Nephron progenitor cell (in vitro differentiated cells): ENCODE measurements at places on chromosomes 11 and 22.
A peak's percentile ranks its signal among the peaks of the same experiment; 100 is the strongest.

DNA sequence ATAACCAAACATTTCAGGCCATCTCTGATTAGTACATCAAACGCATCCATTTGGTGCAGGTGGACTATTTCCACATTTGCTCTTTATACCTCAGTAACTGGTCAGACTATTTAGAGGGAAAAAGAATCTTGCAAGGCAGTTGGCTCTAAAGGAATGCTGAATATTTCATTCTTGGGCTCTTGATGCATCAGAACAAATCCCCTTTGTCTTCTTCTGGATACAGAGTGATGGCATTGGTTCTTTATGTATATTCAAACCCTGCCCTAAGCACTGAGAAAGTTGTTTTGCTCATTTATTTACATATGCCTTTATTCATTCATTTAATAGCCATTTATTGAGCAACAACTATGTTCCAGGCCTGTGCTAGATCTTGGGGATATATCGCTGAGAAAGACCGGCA lies 31.1 kb upstream of the RAB30 start:
- H3K27ac ChIP-seq: no peak overlapping the region
- no peak overlapping the region for H3K4me3 ChIP-seq
- H3K36me3 ChIP-seq: no peaks in the 10 kb centered on the region
- H3K27me3 ChIP-seq: peaks cover 9% of the 10 kb centered on the region

GRCh38 chr11:30435488-30435887 lies 112.6 kb downstream of the ARL14EP start:
- no peaks in the 10 kb centered on the region for H3K27me3 ChIP-seq
- no peak overlapping the region for H3K4me3 ChIP-seq
- no peak overlapping the region for H3K27ac ChIP-seq
- DNase-seq: no peak
- peaks cover 5% of the 10 kb centered on the region for H3K36me3 ChIP-seq

- no peaks in the 10 kb centered on the region for H3K27me3 ChIP-seq
- no peak for DNase-seq
- H3K36me3 ChIP-seq: no peaks in the 10 kb centered on the region
- no peak overlapping the region for H3K4me3 ChIP-seq
- peaks cover 20% of the 10 kb centered on the region for H3K4me1 ChIP-seq
- H3K27ac ChIP-seq: no peak overlapping the region
Measured at GRCh38 chr22:30296324-30296723, 7.0 kb upstream of the CASTOR1 start.

GRCh38 chr11:86160541-86161149 lies 83.9 kb upstream of the EED start:
- no peak overlapping the region for H3K4me3 ChIP-seq
- peaks cover 18% of the 10 kb centered on the region for H3K27me3 ChIP-seq
- no peak overlapping the region for H3K27ac ChIP-seq
- no peaks in the 10 kb centered on the region for H3K36me3 ChIP-seq

GRCh38 chr22:28410050-28410816 lies 269.4 kb downstream of the TTC28 start:
- peak overlapping the region; percentile 77 for H3K27ac ChIP-seq
- no peaks in the 10 kb centered on the region for H3K27me3 ChIP-seq
- H3K4me1 ChIP-seq: peaks cover 45% of the 10 kb centered on the region
- peaks cover 29% of the 10 kb centered on the region for H3K36me3 ChIP-seq

GRCh38 chr22:44442186-44442815 lies 55.7 kb downstream of the RTL6 start:
- H3K27me3 ChIP-seq: peaks cover 9% of the 10 kb centered on the region
- no peak for DNase-seq
- H3K27ac ChIP-seq: peak overlapping the region; percentile 56

DNA sequence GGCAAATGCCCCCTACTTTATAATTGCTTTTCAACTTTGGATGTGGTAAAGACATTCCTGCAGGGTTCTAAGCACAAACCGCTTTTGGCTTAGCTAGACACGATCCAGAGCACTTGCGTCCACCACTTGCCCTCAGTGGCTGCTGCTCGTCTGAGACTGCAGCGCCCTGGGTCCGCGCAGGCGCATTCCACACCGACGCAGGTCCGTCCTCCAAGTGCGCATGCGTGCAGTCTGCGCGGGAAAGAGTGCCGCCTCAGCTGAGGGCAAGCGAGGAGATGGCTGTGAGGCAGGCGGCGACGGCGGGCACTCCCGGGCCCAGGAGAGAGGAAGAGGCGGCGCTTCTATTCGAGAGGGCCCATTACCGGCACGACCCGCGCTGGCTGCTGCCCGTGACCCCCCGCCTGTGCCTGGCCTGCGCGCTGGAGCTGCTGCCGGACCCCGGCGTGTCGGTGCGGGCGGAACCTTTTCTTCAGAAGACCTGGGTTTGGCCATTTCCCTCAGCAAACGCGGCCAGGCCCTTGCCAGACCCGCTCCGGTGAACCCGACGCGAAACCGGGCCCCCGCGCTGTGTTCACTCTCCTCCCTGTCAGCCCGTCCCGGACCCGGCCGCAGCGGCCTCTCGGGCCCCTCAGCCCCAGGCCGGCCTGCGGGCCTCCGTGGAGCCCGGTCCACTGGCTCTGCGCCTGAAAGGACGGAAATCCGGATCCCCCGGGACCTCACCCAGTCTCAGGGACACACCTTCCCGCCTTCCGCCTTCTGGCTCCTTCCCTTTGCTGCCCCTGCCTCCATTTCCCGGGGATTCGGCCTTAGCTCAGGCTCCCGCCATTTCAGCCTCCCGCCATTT lies at the start of gene MEI1:
MEI1 (plus strand) TSS at position 240 of the 844 bp plus-strand sequence; CDS start at position 276, 36 bp downstream.
- no peaks in the 10 kb centered on the region for H3K36me3 ChIP-seq
- no peaks in the 10 kb centered on the region for H3K4me1 ChIP-seq
- peaks cover 13% of the 10 kb centered on the region for H3K27me3 ChIP-seq
- H3K27ac ChIP-seq: no peak within 1 kb of the TSS
- DNase-seq: no peak
- no peak within 1 kb of the TSS for H3K4me3 ChIP-seq

GRCh38 chr11:12090761-12091258 lies 19.6 kb upstream of the MICAL2 start:
- peaks cover 27% of the 10 kb centered on the region for H3K4me1 ChIP-seq
- no peak overlapping the region for H3K27ac ChIP-seq
- DNase-seq: no peak
- no peaks in the 10 kb centered on the region for H3K36me3 ChIP-seq
- no peak overlapping the region for H3K4me3 ChIP-seq
- peaks cover 19% of the 10 kb centered on the region for H3K27me3 ChIP-seq

DNA sequence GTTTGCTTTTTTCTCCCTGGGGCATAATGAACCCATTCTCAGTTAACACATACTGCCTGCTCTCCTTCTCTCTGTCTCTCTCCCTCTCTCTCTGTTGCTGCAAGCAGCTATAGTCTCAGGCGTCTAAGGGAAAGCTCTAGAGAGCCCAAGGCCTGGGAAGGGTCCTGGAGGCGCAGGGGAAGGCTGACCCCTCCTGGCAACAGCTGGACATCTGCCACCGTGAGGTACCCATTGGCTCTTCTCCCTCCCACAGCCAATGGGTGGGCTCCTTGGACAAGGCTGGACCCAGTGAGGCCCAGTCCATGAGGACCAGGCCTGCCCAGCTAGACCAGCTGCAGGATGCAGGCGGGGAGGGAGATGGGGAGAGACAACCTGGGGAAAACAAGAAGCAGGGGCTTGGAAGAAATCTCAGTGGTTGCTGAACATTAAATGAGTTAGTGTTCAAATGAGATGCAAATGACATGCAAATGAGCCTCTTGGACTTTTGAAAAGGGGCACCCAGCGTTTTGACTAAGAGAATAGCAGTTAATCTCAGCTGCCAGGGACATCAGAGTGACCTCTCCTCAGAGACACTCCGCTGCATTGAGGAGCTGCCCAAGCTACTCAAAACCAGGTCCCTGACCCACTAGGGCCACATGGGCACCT lies 349.7 kb downstream of the BUD13 start:
- H3K36me3 ChIP-seq: no peaks in the 10 kb centered on the region
- peak; percentile 45 for DNase-seq
- no peak overlapping the region for H3K4me3 ChIP-seq
- no peak overlapping the region for H3K27ac ChIP-seq
- peaks cover 32% of the 10 kb centered on the region for H3K4me1 ChIP-seq

- no peak overlapping the region for H3K27ac ChIP-seq
- no peaks in the 10 kb centered on the region for H3K36me3 ChIP-seq
- H3K27me3 ChIP-seq: peaks cover 78% of the 10 kb centered on the region
- no peak overlapping the region for H3K4me3 ChIP-seq
- H3K4me1 ChIP-seq: peaks cover 33% of the 10 kb centered on the region
Measured at GRCh38 chr22:35135165-35135564, 69.2 kb downstream of the ISX start.

GRCh38 chr11:12003336-12003735 lies 5.1 kb downstream of the DKK3 start:
- H3K27ac ChIP-seq: no peak overlapping the region
- H3K36me3 ChIP-seq: no peaks in the 10 kb centered on the region
- H3K27me3 ChIP-seq: peaks cover 28% of the 10 kb centered on the region
- no peak overlapping the region for H3K4me3 ChIP-seq

GRCh38 chr11:119236490-119236889 lies 30.4 kb downstream of the CBL start:
- H3K27ac ChIP-seq: no peak overlapping the region
- no peak for DNase-seq
- H3K36me3 ChIP-seq: peaks cover 41% of the 10 kb centered on the region
- no peaks in the 10 kb centered on the region for H3K4me1 ChIP-seq

- H3K36me3 ChIP-seq: no peaks in the 10 kb centered on the region
- H3K27me3 ChIP-seq: peaks cover 23% of the 10 kb centered on the region
- H3K4me1 ChIP-seq: peaks cover 21% of the 10 kb centered on the region
- no peak overlapping the region for H3K27ac ChIP-seq
- no peak overlapping the region for H3K4me3 ChIP-seq
Measured at GRCh38 chr22:44151676-44152075, 29.0 kb upstream of the PARVG start.

GRCh38 chr11:56783448-56784041 lies 35.0 kb upstream of the OR9G4 start:
- no peak overlapping the region for H3K4me3 ChIP-seq
- peak; percentile 3 for DNase-seq
- no peak overlapping the region for H3K27ac ChIP-seq
- H3K36me3 ChIP-seq: no peaks in the 10 kb centered on the region
- no peaks in the 10 kb centered on the region for H3K4me1 ChIP-seq
- no peaks in the 10 kb centered on the region for H3K27me3 ChIP-seq

- peaks cover 8% of the 10 kb centered on the region for H3K27me3 ChIP-seq
- no peak overlapping the region for H3K27ac ChIP-seq
- no peak for DNase-seq
- H3K36me3 ChIP-seq: no peaks in the 10 kb centered on the region
- H3K4me3 ChIP-seq: no peak overlapping the region
- H3K4me1 ChIP-seq: no peaks in the 10 kb centered on the region
Measured at GRCh38 chr11:75269896-75270295, 29.3 kb downstream of the TPBGL start.

DNA sequence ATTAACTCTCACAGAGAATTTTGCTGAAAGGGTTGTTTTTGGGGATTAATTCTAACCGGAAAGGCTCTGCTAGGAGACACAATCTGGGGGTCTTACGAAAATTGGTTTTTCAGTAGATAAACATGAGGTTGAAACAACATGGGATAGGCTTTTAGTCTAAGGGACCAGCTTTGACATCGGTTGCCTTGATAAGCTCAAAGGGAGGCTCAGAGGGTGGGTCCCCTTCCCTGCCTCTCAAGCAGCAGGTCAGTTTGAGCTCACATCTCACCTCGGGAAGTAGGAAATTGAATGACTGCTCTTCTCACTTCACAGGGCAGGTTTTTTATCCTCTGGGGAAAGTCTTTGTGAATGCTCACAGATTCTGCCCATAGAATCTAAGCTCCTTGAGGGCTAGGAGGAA lies 70.2 kb upstream of the KIRREL3 start:
- DNase-seq: no peak
- peaks cover 21% of the 10 kb centered on the region for H3K27me3 ChIP-seq
- peaks cover 41% of the 10 kb centered on the region for H3K4me1 ChIP-seq
- H3K4me3 ChIP-seq: no peak overlapping the region
- no peaks in the 10 kb centered on the region for H3K36me3 ChIP-seq
- H3K27ac ChIP-seq: no peak overlapping the region

DNA sequence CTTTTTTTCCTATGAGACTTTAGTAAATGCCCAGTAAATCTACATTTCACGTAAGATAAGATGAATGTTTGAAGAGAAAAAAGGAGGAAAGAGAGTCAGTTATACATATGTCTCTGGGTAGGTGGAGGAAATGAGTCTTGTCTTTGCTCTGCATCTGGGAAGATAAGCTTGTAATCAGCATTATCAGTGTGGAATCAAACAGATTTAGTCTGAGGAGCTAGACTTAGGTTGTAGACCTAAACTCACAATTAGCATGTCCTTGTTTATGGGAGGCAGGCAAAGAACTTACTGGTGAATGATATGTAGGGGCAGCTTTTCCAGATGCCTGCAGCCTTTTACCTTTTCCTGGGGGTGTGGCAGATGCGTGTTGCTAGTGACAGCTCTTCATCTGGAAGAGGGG lies 962.3 kb downstream of the TBC1D22A start:
- no peaks in the 10 kb centered on the region for H3K4me1 ChIP-seq
- DNase-seq: no peak
- H3K27me3 ChIP-seq: no peaks in the 10 kb centered on the region
- no peak overlapping the region for H3K4me3 ChIP-seq

DNA sequence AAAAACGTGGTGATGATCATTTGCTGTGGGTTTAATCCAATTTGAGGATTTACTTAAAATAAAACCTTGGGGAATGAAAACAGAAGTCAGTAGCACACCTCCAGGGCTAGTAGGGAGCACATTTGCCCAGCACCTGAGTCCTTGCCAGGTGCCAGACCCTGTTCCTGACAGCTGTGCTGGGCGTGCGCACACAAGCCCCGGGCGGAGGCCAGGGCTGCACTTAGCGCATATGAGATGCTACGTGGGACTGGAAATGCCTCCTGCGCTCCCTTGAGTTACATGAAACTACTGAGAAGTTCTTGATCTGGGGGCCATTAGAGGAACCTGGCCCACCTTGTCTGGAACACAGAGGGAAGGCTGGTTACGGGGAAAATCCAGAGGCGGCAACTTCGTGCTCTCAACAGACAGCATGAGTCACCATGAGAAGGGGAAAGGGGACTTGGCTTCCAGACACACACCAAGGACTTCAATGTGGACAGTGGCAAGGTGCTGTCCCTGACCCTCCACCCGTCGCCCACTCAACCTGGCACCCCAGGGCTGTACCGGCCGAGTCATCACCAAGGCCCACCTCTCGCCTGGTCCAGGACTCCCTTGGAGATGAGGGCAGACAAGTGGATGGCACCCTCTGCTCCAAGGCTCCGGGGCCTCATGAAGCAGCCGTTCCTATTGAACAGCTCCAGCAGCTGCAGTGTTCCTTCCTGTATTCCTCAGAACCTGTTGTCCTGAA lies 1468.6 kb downstream of the BRD1 start:
- no peak overlapping the region for H3K4me3 ChIP-seq
- H3K36me3 ChIP-seq: no peaks in the 10 kb centered on the region
- no peak overlapping the region for H3K27ac ChIP-seq
- peaks cover 10% of the 10 kb centered on the region for H3K4me1 ChIP-seq

- H3K27me3 ChIP-seq: peaks cover 3% of the 10 kb centered on the region
- H3K36me3 ChIP-seq: peaks cover 10% of the 10 kb centered on the region
- H3K27ac ChIP-seq: no peak overlapping the region
- peaks cover 13% of the 10 kb centered on the region for H3K4me1 ChIP-seq
Measured at GRCh38 chr11:86896441-86896841, 58.8 kb downstream of the FZD4 start.

GRCh38 chr11:44936951-44937543 lies 13.6 kb downstream of the TP53I11 start:
- DNase-seq: no peak
- H3K4me1 ChIP-seq: peaks cover 23% of the 10 kb centered on the region
- H3K36me3 ChIP-seq: peaks cover 23% of the 10 kb centered on the region
